ENCODE measurements at places on chromosomes 11 and 22. TPM values are rescaled to one million over a fixed set of nuclear protein-coding genes. Genes with fewer than 3 reads are reported as not detected.

BIK gene
- 1.7 TPM for total RNA-seq

ARHGAP20 gene
- total RNA-seq = 1.4 TPM

BBOX1 gene
- total RNA-seq = not detected

TENM4 gene
- 0.66 TPM for total RNA-seq

GRCh38 chr11:35365961-35366360, 53.4 kb downstream of the SLC1A2 start:
- no peak for DNase-seq
